Fibroblast of upper back skin (primary cell): ENCODE measurements at places on chromosomes 11 and 22.

DNA sequence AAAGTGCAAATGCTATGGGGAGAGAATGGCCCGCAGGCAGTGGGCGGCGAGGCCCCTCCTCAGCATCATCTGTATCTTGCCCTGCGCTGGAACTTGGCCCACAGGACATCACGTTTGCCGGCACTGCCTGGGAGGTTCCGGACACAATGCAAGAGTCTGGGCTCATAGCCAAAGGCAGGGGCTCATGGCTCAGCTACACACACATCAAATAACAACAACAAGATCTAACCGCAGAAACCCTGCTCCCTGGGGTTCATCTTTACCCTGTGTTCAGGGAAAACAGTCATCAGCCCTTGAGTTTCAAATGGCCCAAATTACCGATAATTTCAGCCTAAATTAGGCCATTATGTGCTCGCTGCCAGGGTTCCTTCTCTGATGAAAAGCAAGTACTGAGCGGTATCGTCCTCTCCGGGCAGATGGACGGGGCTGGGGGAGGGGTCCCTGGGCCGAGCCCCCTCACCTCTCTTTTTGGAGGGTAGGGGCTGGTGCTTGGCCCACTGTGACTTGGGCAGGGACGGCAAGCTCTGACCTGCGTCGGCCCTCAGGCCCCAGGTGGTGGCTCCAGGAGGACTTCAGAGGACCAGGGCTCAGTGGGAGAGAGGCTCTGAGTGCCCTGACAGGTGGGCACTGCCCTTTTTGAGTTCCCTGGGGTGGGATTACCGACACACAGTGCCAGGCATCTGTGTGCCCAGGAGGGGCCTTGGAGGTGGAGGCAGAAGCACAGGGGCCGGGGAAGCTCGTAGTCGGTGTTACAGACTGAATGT, 25.0 kb upstream of the GAL start:
- peak; percentile 95 for DNase-seq

DNA sequence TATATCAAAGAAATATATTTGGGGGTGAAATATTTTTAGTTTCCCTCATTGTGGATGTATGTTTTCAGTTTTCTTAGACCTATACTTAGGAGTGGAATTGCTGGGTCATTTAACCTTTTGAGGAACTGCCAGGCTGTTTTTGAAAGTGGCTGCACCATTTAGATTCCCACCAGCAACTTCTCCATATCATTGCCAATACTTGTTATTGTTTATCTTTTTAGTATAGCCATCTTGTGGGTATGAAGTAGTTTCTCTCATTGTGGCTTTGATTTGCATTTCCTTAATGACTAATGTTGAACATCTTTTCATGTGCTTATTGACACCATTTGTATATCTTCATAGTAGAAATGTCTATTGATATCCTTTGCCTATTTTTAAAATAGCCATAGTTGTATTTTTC, 62.1 kb upstream of the B3GNT6 start:
- DNase-seq: no peak

GRCh38 chr22:46364341-46365165, 29.0 kb downstream of the TRMU start:
- no peak for DNase-seq

DNA sequence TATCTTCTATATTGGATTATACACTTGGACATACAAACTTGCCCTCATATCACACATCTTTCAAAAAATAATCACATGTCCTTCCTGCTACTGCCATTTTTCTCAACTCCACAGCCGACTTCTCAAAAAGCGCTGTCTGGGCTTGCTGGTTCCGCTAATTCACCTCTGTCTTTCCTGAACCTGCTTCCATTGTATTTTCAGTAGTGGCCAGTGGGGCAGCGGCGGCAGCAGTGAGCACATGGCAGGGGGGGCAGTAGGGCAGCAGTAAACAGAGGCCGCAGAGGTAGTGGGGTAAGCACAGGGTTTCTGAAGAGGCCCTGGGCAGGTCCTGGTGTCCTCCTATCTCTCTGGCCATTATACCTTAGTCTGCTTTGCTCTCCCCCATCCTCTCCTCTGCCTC, 126.3 kb downstream of the RRAS2 start:
- DNase-seq: no peak

DNA sequence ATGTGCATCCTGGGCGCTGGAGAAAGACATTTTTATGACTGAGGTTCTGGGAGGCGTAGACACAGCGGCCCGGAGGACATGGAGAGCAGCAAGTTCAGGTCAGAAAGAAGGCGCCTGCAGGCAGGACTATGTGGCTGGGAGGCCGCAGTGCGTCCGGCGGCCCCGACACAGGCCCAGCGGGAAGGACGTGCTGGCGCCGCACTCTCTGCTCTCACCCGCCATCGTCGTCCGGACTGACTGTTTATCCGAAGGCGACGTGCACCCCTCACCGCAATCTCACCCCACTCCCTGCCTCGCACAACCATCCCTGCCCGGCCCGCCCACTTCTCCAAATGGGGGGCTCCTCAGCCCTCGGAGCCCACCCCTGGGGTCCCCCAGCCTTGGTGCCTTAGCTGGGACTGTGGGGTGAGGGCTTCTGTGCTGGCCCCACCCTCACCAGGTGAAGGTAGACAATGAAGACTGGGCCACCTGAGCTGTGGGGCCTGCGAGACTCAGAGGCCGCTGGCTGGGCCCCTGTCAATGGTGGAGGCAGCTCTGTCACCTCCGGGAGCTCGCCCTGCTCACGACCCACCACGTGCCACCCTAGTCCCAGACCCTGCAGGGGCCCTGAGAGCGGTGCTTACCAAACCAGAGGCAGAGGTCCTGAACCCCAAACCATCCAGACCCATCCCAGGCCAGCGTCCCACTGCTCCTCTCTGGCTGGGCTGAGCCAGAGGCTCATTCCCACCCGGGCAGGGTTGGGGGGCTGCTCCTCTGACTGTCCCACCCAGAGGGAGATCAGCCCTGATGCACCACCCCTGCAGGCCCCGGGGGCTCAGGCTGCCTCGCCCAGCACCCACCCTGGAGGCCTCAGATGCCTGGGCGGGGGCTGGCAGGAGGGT, 16.2 kb upstream of the MUC5B start:
- DNase-seq: no peak

DNA sequence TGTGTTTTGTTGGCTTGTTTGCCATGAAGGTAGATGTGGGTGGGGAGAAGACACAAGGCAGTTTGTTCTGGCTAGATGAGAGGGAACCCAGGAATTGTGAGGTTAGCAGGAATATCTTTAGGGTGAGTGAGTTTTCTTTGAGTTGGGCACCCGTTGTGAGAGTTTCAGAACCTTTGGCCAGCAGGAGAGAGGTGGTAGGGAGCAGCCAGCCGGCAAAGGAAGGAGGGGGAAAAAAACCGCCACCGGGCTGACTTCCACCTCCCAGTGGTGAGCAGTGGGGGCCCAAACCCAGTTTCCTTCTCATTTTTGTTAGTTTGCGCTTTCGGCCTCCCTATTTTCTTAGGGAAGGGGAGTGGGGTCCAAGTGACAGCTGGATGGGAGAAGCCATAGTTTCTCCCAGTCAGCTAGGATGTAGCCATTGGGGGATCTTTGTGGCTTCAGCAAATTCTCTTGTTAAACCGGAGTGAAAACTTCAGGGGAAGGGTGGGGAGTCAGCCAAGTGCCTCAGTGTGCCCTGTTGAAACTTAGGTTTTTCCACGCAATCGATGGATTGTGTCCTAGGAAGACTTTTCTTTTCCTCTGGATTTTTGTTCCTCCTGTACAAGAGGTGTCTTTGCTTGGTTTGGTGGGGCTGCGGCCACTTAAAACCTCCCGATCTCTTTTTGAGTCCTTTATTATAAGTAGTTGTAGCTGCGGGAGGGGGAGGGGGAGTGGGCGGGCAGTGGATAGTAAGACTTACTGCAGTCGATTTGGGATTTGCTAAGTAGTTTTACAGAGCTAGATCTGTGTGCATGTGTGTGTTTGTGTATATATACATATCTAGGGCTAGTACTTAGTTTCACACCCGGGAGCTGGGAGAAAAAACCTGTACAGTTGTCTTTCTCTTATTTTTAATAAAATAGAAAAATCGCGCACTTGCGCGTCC, 1.1 kb upstream of the GCAT start:
- peak; percentile 42 for DNase-seq

DNA sequence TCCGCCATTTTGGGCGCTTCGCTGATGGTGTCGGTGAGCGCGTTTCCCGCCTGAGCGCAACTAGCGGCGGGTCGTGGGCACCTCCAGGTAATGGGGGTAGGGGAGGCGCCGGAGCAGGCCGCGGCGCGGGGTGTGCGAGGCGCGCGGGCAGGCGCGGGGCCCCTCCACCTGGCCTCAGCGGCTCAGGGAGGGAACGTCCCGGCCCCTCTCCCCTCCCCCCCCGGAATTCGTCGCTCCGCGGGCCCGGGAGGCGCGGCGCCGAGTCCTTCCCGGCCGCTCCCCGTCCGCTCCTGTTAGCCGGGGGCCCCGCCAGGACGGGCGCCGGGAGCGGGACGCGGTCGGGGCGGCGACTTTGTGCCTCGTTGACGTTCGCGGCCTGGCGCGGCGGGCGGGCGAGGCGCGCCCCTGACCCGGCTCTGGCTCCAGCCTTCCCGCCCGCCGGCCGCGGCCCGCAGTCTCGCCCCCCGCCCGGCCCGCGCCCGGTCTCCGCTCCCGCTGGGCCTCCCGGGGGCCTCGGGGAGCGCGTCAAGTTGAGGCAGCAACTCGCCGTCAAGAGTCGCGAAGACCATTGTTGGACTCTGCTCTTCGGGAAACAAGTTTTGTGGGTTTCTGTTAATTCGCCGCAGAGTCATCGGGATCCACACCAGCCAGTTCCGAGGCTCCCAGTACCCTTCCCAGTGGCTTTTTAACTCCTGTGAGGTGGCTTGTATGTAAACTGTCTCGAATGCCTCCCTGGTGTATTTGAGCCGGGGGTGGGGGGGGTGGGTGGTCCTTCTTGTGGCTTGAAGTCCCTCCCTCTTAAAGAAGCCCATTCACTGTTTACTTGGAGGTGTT, at the start of gene PPP6R3:
PPP6R3 (plus strand) TSS at position 12 of the 834 bp plus-strand sequence. CDS start 76,913 bp downstream, outside the sequence.
- no peak for DNase-seq

DNA sequence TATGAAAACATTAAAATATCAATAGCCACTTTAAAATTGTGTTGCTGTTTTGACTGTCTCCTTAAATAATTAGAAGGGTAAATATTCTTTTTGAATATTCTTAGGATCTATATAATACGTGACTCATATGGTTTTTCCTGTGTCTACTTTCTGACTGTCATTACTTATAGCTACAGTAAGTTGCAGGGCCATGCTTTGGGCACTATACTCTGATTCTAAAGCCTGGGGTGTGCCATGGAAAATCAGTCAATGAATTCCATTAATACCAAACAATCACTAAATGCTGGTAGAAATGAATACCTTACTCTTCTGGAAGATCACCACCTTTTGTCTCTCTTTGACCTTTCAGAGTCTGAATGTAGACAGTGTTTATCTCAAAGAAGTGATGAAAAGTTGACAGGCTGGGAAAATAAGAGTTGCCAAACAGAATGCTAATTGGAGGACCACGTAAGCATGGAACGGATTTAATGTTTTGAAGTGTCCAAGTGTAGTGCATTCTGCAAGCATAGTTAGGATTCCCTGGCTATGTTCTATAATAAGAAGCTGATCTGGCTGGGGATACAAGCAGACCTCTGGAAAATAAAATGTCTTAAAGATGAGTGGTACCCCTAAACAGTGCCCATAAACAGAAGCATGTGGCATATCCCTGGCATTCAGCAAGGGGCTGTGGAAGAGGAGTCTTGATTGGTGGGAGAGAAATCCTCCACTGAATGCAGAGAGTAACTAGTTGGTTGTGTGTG, 16.8 kb downstream of the LUZP2 start:
- no peak for DNase-seq

- DNase-seq: no peak
These were observed 4.4 kb downstream of the SEC14L6 start for GRCh38 chr22:30541961-30542810.

- no peak for DNase-seq
These were observed 14.1 kb upstream of the LIPT2 start for GRCh38 chr11:74507582-74507981.

- no peak for DNase-seq
These were observed at the start of gene SCUBE1 for GRCh38 chr22:43343262-43343669. Gene SCUBE1 (minus strand): TSS chr22:43343372. CDS start chr22:43343261, 111 bp downstream.

GRCh38 chr11:72576243-72576595, 98.0 kb downstream of the PDE2A start:
- no peak for DNase-seq

- no peak for DNase-seq
These were observed 5.6 kb downstream of the MPPED2 start for GRCh38 chr11:30580573-30580972.

DNA sequence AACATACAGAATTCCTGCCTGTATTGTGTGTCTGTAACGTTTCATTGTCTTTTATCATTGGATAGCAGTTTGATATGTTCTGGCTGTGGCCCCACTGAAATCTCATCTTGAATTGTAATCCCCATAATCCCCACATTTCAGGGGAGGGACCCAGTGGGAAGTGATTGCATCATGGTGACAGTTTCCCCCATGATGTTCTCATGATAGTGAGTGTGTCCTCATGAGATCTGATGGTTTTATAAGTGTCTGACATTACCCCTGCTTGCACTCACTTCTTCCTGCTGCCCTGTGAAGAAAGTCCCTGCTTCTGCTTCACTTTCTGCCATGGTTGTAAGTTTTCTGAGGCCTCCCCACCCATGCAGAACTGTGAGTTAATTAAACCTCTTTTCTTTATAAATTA, 19.6 kb upstream of the MTMR2 start:
- no peak for DNase-seq

GRCh38 chr11:16969010-16969999, 44.9 kb downstream of the PLEKHA7 start:
- no peak for DNase-seq

GRCh38 chr22:45248832-45249561, 8.3 kb upstream of the KIAA0930 start:
- no peak for DNase-seq

- no peak for DNase-seq
These were observed 28.6 kb downstream of the CAPN1 start for GRCh38 chr11:65210361-65210731.

GRCh38 chr11:11332141-11332710, 20.8 kb downstream of the CSNK2A3 start:
- no peak for DNase-seq

- DNase-seq: no peak
These were observed 8.3 kb downstream of the SRSF8 start for GRCh38 chr11:95074792-95075563.

DNA sequence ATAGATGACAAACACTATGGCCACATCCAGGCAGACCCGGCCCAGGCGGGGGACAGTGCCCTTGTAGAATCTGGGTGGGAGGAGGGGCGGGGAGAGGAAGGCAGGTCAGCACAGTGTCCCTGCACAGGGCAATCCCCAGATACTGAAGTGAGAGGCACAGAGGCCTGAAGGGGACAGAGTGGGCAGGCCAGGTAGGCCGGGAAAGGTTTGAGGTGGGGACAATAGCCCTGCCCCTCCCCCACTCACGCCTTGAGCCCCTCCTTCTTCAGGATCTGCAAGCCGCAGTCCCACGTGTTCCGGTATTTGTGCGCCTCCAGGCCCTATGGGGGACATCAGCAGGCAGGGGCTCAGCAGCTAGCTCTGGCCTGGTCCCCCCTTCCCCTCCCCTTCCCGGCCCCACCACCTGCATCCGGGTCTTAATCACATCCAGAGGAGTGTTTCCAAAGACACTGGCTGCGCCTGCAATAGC, 2.3 kb downstream of the SLC25A1 start:
- DNase-seq: no peak

- DNase-seq: no peak
These were observed at the start of gene CNIH2 for GRCh38 chr11:66277471-66278362. Gene CNIH2 (plus strand): TSS chr11:66278175. CDS start chr11:66278457, 282 bp downstream.
